ENCODE measurements at places on chromosomes 5 and 9.

DNA sequence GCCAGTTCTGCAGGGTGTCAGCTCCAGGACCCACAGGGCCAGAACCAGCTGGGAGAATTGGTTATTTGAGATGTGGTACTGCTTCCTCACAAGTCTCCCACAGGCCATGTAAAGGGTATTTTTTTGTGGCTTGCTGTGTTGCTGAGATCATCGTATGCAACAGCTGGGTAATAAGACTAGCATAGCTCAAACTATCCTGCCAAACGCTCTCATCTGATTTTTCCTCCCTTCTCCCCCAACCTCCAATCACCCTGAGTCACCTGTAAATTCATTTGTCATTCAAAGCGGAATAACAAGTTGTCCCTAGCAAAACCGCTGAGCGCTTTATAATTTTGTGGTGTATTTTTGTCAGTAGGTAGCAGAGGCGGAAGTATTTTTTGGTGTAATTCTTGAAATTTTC, 63.2 kb downstream of the NSG2 start:
- DNase-seq = no peak

GRCh38 chr5:343461-344401, 22.2 kb downstream of the AHRR start:
- peak; percentile 39 for DNase-seq

- peak; percentile 53 for DNase-seq
These were observed 138.6 kb downstream of the PALM2AKAP2 start for GRCh38 chr9:109918339-109919163.

GRCh38 chr9:107810461-107810961, 320.9 kb upstream of the KLF4 start:
- DNase-seq = no peak

- DNase-seq = no peak
These were observed 188.6 kb upstream of the ISL1 start for GRCh38 chr5:51194671-51195070.

DNA sequence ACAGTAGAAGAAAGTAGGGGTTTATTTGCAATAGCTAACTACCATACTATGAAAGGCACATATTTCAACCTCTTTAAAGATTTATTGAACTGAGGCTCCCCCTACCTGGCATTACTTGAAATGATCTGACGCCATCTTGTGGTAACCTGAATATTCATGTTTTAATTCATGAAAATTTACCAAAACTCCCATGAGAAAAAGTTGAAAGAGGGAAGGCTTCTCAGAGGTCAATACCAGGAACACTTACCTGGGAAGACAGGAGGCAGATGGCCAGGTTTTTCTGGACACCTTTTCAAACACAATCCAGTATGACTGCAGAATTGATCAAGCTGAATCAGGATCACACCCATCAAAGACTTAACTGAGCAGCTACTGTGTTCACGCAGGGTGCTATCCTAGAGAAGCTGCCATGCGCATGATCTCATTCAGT, 9.4 kb downstream of the PRELID2 start:
- DNase-seq = peak; percentile 8

DNA sequence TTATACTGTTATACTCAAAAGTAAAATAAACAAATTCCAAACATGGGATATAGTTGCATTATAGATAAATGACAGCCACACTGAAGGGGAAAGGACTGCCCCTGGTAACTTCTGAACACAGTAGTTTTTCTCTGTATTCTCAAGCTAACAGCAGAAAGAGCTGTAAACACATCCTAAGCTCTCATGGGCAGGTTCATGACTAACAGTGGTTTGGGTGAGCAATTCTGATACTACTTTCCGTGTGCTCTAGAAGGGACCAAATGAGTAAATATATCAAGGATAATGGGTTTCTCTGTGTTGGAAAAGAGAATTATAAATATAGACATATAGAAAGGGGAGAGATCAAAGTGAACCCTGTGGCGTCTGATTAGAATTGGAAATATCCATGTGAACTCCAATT, 2.2 kb upstream of the LCN6 start:
- no peak for DNase-seq

DNA sequence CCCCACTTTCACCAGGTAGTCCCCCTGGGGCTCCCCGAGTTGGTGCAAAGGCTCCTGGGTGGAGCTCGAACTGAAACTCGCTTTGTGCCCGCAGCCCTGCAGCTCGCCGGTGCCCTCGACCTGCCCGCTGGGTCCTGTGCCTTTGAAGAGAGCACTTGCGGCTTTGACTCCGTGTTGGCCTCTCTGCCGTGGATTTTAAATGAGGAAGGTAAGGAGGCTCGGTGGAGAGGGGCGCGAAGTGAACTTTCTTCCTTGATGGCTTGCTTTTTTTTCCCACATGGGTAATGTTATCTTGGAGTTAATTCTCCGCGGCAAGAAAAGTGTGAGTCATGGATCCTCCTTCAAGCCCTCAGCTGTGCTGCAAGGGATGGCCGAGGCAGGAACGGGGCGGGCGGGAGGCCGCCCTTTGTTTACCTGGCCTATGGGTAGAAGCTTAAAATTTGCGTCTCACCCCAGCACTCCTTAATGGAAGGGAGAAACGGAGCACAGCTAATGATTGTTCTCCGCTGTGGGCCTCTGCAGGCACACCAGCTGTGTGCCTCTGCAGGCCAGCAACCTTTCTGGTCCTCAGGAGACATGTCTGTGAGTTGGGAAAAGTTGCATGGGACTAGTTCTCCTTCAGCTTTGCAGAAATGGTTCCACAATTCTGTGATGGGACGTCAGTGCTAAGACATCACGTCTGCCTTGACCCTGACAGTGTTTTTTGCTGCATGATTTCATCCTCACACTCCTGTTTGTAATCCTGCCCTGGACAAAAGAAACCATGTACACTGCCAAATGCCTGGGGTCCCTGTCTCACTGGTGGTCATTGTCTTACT, 1.1 kb downstream of the MAMDC2 start:
- no peak for DNase-seq

- DNase-seq = no peak
These were observed 35.3 kb upstream of the SMIM23 start for GRCh38 chr5:171750311-171750788.

DNA sequence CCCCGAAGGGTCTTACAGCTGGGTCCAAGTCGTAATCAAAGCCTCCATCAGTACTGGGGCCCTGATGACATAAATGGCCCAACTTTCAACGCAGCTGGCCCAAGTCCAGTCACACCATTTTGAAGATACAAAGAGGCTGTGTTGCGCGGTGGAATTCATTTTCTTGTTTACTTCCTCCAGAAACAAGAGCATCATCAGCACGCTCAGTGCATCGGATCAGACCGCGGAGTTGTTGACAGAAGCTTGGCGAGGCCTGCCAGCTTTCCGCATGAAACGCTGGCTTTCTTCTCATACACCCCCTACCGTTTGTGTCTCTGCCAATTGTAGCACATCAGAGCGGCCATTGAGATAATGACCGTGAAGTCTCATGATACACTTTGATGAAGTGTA, 101.7 kb upstream of the SPATA31D4 start:
- DNase-seq = no peak

DNA sequence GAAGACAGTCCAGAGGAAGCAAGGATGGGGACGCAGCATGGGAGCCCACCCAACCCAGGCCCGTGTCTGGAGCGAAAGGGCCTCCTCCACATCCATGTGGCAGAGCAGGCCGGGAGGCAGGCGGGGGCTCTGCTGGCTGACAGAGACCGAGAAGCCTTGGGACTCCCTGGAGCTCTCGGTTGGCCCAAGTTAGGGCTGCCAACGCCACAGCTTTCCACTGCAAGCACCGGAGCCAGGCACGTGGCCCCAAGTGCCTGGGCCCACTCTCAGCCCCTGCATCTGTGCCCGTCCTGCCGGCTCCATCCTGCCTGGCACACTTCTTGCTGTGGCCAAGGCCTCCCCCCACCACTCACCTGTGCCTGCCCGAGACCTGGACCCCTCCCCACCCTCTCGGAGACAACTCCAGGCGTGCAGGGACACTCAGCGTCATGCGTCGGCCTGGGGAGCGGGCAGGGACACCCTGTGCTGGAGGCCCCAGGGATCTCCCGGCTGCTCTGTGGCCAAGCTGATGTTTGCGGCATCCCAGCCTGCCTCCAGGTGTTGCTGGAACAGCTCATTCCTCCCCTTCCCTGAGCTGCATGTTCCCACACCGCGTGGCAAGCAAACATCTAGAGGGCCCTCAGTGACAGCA, 31.5 kb downstream of the SLC6A3 start:
- no peak for DNase-seq

GRCh38 chr9:114433720-114434255, 46.0 kb upstream of the AKNA start:
- no peak for DNase-seq

DNA sequence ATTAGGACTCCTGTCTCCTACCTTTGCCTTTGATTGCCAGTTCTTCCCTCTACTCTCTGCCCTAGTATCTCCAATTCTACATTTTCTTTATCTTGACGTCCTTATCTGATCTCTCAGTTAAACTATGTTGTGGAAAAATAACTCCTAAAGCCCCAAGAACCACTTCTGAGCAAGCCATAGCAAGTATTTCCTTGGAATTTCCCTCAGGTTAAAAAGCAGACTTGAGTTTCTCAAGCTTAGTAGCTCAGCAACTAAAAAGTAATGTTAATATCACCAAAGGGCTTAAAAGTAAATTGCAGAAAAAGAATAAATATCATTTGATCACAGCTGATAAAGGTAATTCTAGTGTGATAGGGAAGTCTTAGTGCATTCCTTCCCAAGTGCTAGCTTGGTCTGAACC, 13.2 kb upstream of the HSPB3 start:
- no peak for DNase-seq

DNA sequence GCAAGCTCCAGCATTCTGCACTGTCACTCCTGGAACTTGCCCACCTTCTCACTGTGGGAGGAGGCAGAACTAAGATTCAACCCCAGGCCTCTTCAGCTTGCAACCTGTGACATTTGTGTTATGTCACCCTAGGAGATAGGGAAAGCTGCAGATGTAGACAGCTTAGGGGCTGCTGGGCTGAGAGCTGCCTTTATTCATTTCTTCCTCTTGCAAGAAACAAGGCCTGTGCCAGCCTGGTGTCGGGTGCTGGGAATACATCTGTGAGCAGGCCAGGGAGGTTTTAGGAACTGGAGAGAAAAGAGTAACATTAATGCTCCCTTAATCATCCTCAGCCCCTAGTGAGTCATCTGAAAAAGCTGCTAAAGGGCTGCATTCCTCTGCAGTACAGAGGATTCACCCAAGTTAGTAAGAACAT, 101.8 kb downstream of the FGF18 start:
- no peak for DNase-seq

DNA sequence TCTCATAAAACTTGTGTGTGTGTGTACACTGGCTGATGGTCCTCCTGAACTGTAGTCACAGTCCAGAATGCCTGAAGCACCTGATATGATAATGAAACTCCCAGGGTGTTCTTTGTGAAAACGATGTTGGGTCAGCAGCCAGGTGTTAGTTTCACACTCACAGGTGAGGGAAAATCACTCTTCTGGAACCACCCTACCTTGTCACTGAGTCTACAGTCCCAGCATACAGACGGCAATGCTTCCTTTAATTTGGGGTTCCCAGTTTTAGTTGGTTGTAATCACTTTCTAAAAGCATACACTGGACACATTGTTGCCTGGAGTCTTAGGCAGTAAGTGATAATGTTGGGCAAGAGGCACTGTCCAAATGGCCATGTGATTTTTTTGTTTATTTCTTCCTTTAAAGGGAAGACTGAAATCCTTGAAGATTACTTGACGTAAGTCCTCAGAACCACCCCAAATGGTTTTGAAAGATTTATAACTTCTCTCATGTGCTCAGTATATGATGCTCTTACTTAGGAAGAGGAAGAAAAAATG, 18.2 kb upstream of the MGAT1 start:
- peak; percentile 58 for DNase-seq

- no peak for DNase-seq
These were observed 22.5 kb downstream of the PRKACG start for GRCh38 chr9:68991457-68991856.
